ENCODE measurements at places on chromosomes 11 and 22. TPM values are rescaled to one million over a fixed set of nuclear protein-coding genes. Genes with fewer than 3 reads are reported as not detected.

DNA sequence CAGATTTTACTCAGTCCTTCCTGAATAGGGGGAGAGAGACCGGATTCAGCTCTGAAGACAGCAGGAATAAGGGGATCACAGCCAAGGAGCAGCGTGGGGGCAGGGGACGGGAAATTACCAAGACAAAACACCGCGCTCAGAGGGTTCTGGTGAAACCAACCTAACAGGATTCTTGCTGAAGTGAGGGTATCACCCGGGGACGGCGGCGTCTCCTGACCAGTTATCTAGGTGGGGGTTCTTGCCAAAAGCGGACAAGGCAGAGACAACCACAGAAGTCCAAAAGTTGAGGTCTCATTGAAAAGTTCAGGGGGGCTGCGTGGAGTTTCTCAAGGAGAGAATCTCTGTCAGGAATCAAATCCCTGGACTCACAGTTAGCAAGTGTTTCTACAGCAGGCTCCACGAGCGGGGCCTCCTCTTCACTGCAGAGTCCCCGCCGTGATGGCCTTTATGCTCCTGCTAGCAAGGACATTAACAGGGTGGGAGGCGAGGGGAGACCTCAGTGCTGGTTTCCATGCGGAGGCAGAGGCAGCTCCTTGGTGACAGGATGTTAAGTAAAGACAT is 291.0 kb downstream of the BRD1 start:
- DNase-seq, result no peak
- H3K36me3 ChIP-seq, result no peaks in the 10 kb centered on the region
- H3K27ac ChIP-seq, result no peak overlapping the region
- no peaks in the 10 kb centered on the region for H3K4me1 ChIP-seq
- H3K27me3 ChIP-seq, result no peaks in the 10 kb centered on the region
- H3K4me3 ChIP-seq, result no peak overlapping the region

CHRM1 gene
- 0.10 TPM for total RNA-seq

DNA sequence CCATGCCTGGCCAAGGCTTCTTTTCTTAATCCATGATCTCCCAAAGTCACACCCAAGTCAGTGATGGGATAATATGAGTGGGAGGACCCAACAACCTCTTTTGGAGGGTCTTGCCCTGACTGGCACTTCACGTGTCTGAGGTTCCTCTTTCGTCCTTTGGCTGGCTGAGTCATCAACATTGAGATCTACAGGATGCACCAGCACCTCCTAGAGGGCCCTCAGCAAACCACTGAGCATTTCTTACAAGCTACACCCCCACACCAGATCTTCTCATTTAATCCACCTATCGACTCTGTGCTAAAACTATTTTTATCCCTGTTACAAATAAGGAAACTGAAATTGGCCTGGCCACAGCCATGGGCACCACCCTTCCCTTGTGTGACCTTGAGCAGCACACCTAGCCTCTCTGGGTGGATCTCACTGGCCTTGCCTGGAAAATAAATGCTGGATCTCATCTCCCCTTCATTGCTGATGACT is 63.4 kb downstream of the FLI1 start:
- H3K4me1 ChIP-seq, result no peaks in the 10 kb centered on the region
- peaks cover 25% of the 10 kb centered on the region for H3K27me3 ChIP-seq
- peak; percentile 3 for DNase-seq
- no peaks in the 10 kb centered on the region for H3K36me3 ChIP-seq

DNA sequence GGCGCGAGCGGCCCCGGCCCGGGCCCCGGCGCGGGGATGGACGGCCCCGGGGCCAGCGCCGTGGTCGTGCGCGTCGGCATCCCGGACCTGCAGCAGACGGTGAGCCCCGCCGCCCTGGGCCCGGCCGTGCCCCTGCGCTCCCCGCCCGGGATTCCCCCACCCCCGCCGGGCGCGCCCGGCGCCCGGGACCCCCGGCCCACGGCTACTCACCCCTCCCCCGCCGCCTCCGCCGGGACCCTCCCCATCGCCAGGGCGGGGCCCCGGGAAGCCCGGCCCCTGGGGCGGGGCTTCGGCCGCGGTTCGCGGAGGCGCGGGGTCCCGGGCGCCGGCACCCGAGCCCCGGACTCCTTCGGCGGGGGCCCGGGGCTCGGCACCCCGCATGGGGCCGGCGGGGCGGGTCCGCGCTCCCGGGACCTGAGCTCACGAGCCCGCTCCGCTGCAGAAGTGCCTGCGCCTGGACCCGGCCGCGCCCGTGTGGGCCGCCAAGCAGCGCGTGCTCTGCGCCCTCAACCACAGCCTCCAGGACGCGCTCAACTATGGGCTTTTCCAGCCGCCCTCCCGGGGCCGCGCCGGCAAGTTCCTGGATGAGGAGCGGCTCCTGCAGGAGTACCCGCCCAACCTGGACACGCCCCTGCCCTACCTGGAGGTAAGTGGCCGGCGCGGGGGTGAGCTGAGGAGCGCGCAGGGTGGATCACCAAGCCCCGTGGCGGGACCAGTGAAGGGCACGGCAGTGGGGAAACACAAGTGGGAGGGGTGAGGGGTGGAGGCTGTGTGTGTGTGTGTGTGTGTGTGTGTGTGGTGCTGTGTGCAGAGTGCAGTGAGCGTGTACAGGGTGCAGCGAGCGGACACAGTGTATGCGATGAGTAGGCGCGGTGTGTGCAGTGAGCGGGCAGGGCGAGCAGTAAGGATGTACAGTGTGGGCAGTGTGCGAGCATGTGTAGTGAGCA is 2.3 kb downstream of the SHANK3 start:
- peak; percentile 61 for DNase-seq
- H3K36me3 ChIP-seq, result no peaks in the 10 kb centered on the region
- no peaks in the 10 kb centered on the region for H3K4me1 ChIP-seq
- peak overlapping the region; percentile 81 for H3K27ac ChIP-seq
- peak overlapping the region; percentile 56 for H3K4me3 ChIP-seq

PKDREJ gene
- not detected for total RNA-seq

MS4A3 gene
- total RNA-seq, result not detected

GRCh38 chr22:50118557-50119168 is 28.9 kb downstream of the MOV10L1 start:
- DNase-seq, result no peak
- no peak overlapping the region for H3K4me3 ChIP-seq
- H3K4me1 ChIP-seq, result 0 out of 2 replicates have a peak, but pooled peaks cover 2% of the 10 kb centered on the region
- no peaks in the 10 kb centered on the region for H3K36me3 ChIP-seq
- H3K27me3 ChIP-seq, result no peaks in the 10 kb centered on the region

DNA sequence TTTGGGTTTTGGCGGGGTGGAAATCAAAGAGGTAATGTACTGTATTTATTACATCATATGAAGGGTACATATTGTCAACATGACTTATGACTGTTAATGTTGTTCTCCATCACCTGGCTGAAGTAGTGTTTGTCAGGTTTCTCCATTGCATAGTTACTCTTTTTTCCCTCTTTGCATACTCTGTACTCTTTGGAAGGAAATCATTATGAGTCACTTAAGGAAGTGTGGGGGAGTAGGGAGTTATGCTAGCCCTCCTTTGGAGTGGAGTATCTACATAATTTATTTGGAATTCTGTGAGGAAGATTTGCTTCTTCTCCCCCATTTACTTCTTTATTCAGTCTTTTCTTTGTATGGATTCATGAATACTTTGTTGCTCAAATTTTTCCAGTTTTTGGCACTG is 3.6 kb upstream of the PGR start:
- no peak overlapping the region for H3K4me3 ChIP-seq
- no peaks in the 10 kb centered on the region for H3K4me1 ChIP-seq

DNA sequence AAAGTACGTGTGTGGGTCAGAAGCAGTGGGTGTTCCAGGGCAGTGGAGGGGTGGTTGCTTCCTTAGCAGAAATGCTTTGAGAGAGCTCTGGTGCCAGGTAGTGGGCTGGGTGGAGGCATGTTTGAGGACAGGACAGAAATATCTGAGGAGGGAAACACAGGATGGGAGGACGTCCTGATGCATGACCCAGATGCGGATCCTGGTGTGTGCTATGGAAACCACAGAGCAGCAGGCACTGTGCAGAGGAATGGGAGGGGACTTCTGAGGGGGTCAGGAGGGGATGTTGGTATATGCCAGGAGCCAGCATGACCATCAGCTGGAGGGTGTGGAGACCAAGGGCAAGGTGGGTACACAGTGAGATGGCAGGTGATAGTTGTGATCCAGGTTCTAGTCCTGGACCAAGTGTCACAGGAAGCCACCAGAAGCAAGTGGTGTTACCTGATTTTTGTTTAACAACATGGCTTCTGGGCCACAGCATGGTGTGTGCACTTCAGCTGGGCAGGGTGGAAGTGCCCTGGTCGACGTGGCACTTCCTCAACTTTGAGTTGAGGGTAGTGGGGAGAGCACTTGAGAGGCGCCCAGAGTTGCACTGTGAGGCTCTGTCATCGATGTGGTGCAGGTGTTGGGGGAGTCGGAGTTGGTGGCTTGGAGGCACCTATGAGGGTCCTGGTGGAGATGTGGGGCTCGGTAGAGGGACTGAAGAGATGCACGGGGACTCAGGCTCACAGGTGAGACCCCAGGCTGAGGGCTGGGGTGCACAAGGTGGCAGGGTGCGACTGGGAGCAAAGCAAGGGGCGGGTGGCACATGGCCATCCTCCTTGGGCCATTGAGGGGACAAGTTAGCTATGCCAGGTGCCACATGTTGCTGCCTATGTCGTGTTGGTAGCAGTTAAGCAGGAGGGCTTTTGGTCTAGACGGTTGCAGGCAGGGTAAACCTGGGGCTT is 7.5 kb downstream of the DGCR8 start:
- H3K4me3 ChIP-seq, result no peak overlapping the region
- H3K27ac ChIP-seq, result no peak overlapping the region
- H3K36me3 ChIP-seq, result peaks cover 67% of the 10 kb centered on the region

ADAMTS8 gene
- 0.07 TPM for total RNA-seq

GRCh38 chr22:37032535-37033460 is 13.3 kb downstream of the MPST start:
- H3K27ac ChIP-seq, result no peak overlapping the region
- no peak overlapping the region for H3K4me3 ChIP-seq
- no peaks in the 10 kb centered on the region for H3K27me3 ChIP-seq
- peaks cover 6% of the 10 kb centered on the region for H3K36me3 ChIP-seq
- peaks cover 15% of the 10 kb centered on the region for H3K4me1 ChIP-seq

DNA sequence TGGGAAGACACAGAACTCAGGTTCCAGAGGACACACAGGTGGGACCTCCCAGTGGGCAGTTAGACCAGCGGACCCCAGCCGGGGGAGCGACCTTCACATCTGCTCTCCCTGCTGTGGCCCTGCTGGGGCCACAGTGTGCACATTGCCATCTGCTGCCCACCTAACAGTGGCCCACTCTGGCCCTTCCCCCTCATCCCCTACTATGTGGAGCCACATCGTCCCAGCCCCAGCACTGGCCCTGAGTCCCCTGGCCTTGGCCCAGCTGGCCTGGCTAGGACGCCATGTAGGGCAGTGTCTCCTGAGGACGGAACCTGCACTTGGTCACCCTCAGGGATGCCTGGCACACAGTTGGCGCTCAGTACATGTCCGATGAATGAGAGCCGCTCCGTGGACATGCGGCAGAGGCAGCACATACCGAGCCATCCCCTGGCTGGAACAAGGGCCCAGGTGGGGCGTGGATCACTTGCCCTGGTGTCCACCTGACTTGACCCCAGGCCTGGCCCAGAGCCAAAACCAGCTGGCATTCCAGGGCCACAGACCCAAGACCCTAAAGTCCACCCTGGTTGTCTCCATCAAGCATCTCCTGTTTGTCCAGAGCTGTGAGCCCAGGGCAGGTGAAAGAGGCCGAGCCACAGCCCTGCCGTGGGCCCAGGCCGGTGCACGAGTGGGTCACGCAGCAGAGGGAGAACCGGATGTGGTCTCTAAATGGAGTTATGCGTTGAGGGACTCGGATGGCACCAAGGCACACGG is 93.1 kb upstream of the FGF3 start:
- no peaks in the 10 kb centered on the region for H3K36me3 ChIP-seq
- H3K27me3 ChIP-seq, result no peaks in the 10 kb centered on the region
- no peak overlapping the region for H3K27ac ChIP-seq

DNA sequence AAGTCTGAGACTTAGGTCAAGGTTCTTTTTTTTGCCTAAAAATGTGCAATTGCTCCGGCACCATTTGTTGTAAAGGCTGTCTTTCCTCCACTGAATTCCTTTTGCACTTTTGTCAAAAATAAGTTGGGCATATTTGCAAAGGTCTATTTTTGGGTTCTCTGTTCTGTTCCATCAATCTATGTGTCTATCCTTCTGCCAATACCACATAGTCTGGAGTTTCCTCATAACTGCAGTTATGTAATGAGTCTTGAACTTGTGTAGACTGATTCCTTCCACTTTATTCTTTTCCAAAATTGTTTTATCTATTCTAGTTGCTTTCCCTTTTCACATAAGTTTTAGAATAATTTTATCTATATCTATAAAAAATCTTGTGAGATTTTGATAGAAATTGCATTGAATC is 6.7 kb downstream of the KCNJ5 start:
- no peaks in the 10 kb centered on the region for H3K36me3 ChIP-seq
- H3K27ac ChIP-seq, result no peak overlapping the region
- no peaks in the 10 kb centered on the region for H3K27me3 ChIP-seq
- DNase-seq, result no peak

GRCh38 chr11:114083391-114084252 is 24.1 kb downstream of the ZBTB16 start:
- H3K27me3 ChIP-seq, result peaks cover 31% of the 10 kb centered on the region
- no peak overlapping the region for H3K27ac ChIP-seq
- no peak overlapping the region for H3K4me3 ChIP-seq
- no peaks in the 10 kb centered on the region for H3K4me1 ChIP-seq
- no peak for DNase-seq

GRCh38 chr22:49660794-49661781 is 166.6 kb downstream of the BRD1 start:
- H3K36me3 ChIP-seq, result no peaks in the 10 kb centered on the region
- no peaks in the 10 kb centered on the region for H3K4me1 ChIP-seq
- no peak overlapping the region for H3K27ac ChIP-seq
- no peak overlapping the region for H3K4me3 ChIP-seq

- no peak overlapping the region for H3K4me3 ChIP-seq
- no peak for DNase-seq
- no peaks in the 10 kb centered on the region for H3K36me3 ChIP-seq
- no peak overlapping the region for H3K27ac ChIP-seq
These were observed 97.9 kb downstream of the MED15 start for GRCh38 chr22:20605328-20605727.

GRCh38 chr11:19553683-19554333 is 158.8 kb upstream of the NAV2 start:
- H3K36me3 ChIP-seq, result no peaks in the 10 kb centered on the region
- H3K27me3 ChIP-seq, result peaks cover 5% of the 10 kb centered on the region

DNA sequence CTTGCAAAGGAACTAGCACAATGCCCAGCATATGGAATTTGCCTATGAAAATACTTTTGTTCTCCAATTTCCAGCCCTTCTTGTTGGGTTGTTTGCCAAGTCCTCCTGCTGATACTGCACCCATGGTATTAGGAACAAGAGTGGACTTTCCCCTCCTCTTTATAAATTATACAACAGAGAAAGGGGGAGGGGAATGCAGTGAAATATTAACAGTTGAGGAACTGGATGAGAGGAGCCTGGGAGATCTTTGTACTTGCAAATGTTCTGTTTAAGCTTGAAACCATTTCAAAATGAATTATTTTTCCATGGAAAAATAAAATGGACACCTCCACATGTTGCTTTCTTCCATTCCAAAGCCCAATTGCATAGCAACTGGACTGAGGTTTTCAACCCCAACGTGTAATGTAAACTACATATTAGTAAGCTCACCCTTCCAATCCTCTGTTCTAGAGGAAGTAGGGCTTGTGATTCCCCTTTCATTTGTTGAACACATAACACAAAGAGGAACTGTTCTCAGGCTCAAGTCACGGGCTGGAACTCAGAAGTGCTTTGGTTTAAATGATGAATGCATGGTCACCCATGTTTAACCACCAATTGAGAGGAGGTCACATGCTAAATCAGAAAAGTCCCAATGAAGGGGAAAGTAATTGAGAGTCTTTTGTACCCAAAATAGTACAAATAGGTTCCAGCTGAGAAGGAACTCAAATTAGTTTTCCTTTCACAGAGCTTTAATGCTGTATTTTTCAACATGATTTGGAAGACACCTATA is 66.2 kb upstream of the ZC3H12C start:
- H3K4me1 ChIP-seq, result no peaks in the 10 kb centered on the region
- no peak for DNase-seq
- H3K4me3 ChIP-seq, result no peak overlapping the region
- H3K36me3 ChIP-seq, result no peaks in the 10 kb centered on the region

GNAZ gene
- 11.1 TPM for total RNA-seq

SHANK3 gene
- 16.0 TPM for total RNA-seq

LRRC4C gene
- not detected for total RNA-seq

Data from HCT116 (cell line).